ENCODE measurements at places on chromosomes 7 and 10.

DNA sequence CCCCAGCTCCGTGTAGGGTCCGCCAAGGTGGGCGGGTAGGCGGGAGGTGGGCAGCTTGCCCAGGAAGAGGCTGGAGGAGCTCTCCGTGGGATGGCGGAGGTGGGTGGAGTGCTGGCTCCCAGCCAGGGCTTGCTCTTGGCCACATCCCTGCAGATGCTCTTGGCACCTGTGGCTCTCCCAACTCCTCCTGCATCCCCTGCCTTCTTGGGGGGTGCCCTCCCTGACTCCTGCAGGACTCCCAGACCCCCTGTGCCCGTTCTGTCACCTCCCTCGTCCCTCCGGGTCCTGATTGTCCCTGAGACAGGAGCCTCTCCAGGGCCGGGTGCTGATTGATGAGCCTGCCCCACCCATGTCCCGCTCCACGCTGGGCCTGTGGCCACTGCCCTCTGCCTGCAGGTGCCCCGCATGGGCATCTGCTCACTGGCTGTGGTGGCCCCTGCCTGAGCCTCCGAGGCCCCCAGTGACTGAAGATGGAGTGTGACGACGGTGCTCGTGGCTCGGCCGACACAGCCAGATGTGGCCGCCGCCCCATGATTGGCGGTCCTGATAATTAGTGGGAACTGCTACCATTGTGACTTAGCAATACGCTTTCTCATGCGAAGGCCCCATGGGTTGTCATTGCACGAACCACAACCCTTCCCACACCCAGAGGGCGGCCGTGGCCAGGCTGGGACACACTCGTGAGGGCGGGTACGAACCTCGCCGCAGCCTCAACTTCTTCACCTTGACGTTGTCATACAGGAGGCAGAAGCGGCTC lies 23.6 kb downstream of the CFAP46 start:
- no peak for DNase-seq

GRCh38 chr10:102504976-102505300 lies 1.2 kb downstream of the SUFU start:
- no peak for DNase-seq

GRCh38 chr7:35254496-35255442 lies 869 bp upstream of the TBX20 start:
- DNase-seq: no peak

- DNase-seq: no peak
Measured at GRCh38 chr7:77954773-77955555, 156.4 kb downstream of the PHTF2 start.

DNA sequence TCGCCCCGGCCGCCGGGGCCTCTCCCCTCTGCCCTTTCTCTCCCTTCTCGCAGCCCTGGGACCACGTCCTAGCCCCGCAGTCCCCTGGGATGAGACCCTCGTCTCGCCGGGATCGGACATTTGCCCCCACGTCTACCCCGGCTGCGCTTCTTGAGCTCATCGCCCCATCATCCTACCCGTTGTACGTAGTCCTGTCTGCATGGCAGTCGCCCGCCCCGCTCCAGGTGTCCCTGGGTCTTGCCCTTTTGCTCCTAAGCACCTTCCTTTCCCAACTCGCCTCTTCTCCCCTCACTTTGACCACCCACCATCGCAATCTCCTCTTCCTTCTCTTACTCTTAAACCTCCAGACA lies 582 bp downstream of the TPST1 start:
- DNase-seq: no peak

DNA sequence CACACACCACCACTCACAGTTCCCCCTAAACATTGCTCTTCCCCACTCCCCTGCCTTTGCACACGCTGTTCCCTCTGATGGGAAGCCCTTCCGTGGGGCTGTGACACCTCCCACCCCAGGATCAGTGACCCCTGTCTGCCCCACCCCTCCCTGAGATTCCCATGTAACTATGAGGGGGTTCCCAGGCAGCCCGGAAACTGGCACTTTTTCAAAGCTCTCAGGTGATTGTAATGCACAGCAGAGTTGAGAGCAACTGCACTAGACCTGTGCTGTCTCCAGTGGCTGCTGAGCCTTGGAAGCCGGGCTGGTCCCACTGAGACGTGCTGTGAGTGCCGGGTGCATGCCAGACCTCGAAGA lies 29.8 kb downstream of the GPRIN2 start:
- DNase-seq: no peak

DNA sequence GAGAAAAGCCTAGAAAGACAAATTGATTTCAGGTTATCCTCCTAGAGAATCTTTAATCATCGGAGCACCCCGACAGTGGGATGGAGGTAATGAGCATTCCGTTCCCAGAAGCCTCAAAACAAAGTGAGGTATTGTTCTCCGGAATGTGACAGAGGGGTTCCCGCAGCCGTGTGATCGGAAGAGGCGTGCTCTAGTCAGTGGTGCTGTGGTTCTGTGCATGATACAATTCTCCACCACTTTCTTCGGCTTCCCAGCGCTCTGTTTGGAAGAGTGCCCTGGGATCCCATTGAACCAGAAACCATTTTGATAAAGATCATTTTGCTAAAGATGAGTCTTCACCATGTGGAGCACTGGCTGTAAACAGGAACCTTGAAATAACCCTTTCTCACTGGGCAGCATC lies 434.6 kb downstream of the PAXIP1 start:
- no peak for DNase-seq

GRCh38 chr10:24561453-24561852 lies 162.2 kb downstream of the ARHGAP21 start:
- DNase-seq: no peak

- DNase-seq: no peak
Measured at GRCh38 chr10:127984945-127985344, 78.0 kb downstream of the PTPRE start.

GRCh38 chr7:136030330-136030729 lies 53.2 kb upstream of the MTPN start:
- no peak for DNase-seq

DNA sequence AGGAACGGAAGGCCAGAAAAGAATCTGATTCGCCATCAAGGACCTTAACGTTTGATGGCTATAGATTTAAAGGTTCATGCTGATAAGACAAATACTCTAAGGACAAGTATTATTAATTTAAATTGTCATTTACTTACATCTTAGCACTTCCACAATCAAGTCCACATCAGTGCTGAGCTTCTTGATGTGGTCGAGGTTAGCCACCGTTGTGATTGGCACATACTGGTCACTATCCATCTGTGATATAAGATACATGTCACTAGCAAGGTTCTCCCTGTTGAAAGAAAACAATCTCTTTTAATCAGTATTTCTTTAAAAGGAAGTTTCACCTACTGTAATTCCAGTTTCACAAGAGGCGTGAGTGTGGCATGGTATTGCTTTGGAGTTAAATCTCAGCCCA lies 88.7 kb downstream of the LARP4B start:
- no peak for DNase-seq

- DNase-seq: no peak
Measured at GRCh38 chr10:21022821-21023220, 125.7 kb upstream of the NEBL start.

- DNase-seq: peak; percentile 69
Measured at GRCh38 chr7:2451171-2452073, 24.8 kb downstream of the GRIFIN start.

- DNase-seq: no peak
Measured at GRCh38 chr7:9955138-9955537, 1018.5 kb upstream of the PHF14 start.

Measured in activated naive CD8-positive, alpha-beta T cell treated with anti-CD3 and anti-CD28 coated beads, Interleukin-2, amount 50 U/mL, for 16 hours (primary cell).